Right hindlimb (tissue), 1 donor: ENCODE measurements at places on chromosomes 1 and 21.

- no peak for DNase-seq
Observed at GRCh38 chr21:39675590-39675989, 62.9 kb downstream of the B3GALT5 start.

- no peak for DNase-seq
Observed at GRCh38 chr1:79859212-79859948, 852.9 kb upstream of the ADGRL4 start.

GRCh38 chr1:41485605-41486004, 1.1 kb upstream of the EDN2 start:
- DNase-seq = no peak

- DNase-seq = no peak
Observed at GRCh38 chr1:103461161-103462105, 64.1 kb upstream of the RNPC3 start.

- no peak for DNase-seq
Observed at GRCh38 chr1:207088701-207089626, at the start of gene C4BPB. Gene C4BPB (plus strand): TSS chr1:207088860. CDS start chr1:207089532, 672 bp downstream.

- DNase-seq = no peak
Observed at GRCh38 chr1:53799141-53799540, 39.0 kb downstream of the NDC1 start.

DNA sequence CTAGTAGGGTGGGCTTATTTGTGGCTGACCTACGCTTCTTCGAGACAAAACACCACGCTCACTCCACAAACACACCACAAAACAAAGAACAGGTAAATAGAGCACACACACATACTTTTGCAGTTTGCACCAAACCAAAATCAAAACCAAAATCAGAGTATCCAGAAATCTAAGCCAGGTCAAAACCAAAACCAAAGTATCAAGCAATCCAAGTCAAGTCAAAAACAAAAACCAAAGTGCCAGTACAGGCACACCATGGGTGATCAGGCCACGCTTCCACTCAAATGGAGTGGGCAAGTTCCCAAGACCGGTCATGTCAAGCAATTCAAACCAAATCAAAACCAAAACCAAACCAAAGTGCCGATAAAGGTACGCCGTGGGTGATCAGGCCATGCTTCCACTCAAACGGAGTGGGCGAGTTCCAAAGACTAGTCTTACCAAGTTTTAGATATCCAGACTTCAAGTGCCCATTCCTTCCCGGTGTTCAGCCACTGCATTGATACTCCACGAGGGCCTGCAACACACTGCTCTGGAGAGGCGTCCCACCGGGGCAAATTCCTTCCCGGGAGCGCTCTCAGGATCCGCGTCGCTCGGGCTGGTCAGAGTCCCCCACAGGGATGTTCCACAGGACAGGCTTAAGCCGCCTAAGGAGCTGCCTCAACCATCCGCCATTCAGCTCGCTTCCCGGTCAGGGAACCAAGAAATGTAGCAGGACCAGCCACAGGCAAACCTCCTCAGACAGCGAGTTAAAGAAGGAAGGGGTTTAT, 169.1 kb downstream of the CDC7 start:
- DNase-seq = no peak

DNA sequence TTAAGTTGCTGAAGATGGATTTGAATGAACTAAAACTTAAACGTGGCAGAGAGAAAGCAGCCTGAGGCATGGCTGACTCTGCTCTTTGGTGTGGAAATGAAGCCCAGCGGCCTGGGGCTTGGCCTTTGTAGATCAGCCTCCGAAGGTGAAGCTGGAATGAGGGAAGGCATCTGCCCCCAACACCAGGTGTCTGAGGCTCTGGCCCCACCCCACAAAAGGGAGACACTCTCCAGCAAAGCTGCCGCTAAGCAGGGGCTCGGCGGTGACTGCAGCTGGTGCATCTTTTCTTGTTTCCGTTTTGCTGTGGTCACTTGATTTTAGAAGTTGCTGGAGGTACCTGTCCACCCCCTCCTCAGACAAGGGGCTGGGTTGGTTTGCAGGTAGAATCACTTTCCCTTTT, 38.2 kb upstream of the NID1 start:
- no peak for DNase-seq

DNA sequence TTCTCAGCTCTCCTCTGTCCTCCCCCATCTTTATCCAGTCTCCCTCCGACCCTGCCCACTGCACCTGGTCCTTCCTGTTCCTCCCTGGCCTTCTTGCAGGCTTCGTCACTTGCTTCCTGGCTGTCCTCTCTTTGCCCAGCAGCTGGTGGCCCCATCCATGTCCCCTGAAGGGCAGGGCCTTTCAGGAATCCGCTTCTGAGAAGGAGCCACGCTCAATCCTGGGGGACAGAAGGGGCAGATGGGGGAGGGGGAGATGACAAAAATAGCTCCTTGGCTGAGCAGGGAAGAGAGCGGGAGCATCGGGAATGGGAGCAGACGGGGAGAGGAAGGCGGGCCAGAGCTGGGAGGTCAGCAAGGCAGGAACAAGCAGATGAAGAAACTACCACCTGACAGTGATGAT, 40.7 kb downstream of the SLC30A1 start:
- DNase-seq = no peak

DNA sequence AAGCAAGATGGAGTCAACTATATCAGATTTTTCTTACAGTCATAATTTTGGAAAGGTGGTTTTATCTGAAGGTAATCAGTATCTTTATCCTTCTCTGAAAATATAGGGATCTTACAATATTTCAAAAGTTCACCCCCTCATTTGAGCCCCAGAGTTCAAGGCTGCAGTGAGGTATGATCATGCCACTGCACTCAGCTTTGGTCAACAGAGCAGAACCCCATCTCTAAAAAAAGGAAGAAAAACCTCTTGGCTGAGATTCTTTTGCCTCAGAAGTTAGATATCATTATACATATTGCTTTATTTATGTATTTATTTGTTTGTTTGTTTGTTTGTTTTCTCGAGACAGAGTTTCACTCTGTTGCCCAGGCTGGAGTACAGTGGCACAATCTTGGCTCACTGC, 11.5 kb upstream of the RBBP5 start:
- no peak for DNase-seq

- no peak for DNase-seq
Observed at GRCh38 chr1:176719447-176719846, 256.5 kb downstream of the PAPPA2 start.

GRCh38 chr1:181111559-181111958, 23.1 kb downstream of the IER5 start:
- DNase-seq = no peak

DNA sequence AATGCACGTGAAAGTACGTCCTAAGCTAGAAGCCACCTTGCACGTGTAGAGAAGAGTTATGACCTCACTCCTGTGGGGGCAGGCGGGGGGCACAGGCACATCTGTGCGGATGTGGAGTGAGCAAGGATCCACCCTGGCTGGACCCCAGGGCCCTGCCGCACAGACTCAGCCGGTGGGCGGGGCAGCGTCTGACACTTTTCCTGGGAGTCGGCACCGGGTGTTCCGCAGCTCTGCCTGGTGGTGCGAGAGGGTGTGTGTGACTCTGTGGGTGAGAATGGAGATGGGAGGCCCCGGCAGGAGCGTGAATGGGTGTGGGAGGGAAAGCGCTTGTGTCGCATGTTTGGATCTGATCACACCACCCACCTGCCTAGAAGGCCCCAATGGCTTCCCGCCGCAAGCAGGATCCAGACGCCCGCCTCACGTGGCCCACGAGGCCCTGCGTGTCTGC, 29.5 kb downstream of the RAP1GAP start:
- no peak for DNase-seq

DNA sequence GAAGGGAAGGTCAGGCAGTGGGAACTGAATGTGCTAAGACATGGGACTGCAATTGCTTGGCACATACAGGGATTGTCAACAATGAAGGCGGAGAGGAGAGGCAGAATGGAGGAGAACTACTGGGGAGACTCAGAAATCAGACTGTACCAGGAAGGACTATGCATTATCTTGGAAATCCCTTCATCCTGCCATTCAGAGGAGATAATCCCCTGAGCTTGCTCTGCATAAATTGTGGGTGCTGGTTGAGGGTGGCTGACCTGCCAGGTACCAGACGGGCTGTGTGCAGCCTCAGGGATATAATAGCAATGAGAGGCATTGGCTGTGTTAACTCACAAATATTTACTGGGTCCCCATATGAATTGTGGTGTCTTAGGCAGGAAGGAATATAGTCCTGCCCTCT, 5.0 kb upstream of the TRABD2B start:
- DNase-seq = no peak
